Effector memory CD4-positive, alpha-beta T cell (primary cell): ENCODE measurements at places on chromosomes 1 and 21.

DNA sequence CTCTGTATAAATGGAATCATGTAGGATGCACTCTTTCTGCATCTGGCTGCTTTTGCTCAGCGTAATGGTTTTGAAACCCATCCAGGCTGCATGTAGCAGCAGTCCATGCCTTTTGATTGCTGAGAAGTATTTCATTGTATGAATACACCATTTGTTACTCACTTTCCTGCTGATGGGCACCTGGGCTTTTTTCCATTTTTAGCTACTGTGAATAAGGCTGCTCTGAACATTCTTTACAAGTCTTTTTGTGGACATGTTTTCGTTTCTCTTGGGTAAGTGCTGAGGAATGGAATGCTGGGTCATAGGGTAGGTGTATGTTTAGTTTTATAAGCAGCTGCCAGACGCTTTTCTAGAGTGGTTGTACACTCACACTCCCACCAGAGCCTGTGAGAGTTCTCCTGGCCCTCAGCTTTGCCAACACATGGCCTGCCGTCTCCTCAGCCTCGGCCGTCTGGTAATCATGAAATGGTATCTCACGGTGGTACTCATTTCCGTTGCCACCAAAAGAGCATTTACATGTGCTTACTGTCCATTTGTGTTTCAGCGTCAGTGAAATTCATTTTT is 22.7 kb downstream of the SLX9 start:
- DNase-seq, result no peak
- no peak overlapping the region for H3K27ac ChIP-seq
- H3K4me3 ChIP-seq, result no peak overlapping the region
- H3K36me3 ChIP-seq, result peaks cover 36% of the 10 kb centered on the region
- H3K27me3 ChIP-seq, result no peaks in the 10 kb centered on the region

DNA sequence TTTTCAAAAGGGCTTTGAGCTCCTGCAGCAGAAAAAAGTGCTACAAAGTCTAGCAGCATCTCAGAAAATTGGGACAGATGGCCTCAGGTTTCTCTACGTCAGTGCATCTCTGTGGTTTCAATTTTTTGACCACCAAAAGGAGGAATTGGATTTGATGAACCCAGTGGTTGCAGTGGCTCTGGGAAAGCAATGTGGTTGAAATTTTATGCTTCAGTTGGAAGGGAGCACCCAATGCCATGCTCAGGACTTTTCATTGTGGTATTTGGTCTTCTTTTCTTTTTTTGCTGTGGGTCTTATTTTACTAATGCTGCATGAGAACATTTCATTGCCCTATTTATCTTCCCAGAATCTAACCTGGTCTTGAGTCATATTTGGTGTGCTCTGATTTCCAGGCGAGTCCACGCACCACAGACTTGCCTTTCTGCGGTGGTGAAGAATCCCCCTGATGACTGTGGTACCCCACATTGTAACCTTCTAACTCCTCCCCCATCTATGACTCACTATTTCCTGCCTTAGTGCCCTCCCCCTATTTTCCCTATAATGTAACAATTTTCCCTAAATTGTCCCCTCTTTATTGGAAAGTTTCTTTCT is 56.7 kb downstream of the S1PR1 start:
- H3K4me1 ChIP-seq, result peaks cover 55% of the 10 kb centered on the region
- H3K27ac ChIP-seq, result peak overlapping the region; percentile 42
- no peak overlapping the region for H3K4me3 ChIP-seq
- H3K27me3 ChIP-seq, result no peaks in the 10 kb centered on the region

DNA sequence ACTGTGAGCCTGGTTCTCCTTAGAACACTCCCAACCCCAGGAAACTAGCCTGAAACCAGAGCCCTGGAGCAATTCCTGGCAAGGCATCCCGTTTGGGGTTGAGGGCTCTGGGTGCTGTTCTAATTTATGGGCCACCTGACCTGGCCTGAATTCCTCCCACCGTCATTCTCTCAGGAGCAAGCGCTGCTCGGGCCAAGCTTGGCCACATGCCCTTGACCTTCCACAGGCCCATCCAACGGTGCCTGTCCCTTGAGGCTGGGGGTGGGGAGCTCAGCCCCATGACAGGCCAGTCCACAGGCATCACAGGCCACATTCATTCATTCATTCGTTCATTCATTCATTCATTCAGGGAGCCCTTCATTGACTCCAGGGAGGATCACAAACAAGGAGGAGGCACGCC is 5.3 kb downstream of the PADI2 start:
- H3K27ac ChIP-seq, result no peak overlapping the region
- peaks cover 12% of the 10 kb centered on the region for H3K27me3 ChIP-seq
- DNase-seq, result no peak

DNA sequence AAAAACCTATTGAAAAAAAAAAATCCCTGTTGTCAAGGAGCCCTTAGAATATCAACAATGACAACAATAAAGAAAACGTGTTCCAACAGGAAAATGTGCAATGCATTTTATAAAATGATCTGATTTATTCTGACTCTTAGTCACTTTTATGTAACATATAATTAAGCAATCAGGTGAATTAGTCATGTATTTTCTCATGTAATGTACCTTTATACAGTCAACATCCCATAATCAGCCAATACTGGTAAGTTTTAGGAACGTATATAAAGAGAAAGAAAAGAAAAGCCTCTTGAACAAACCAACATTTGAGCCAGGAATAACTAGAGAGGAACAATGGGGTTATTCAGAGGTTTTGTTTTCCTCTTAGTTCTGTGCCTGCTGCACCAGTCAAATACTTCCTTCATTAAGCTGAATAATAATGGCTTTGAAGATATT is at the start of gene CLCA4:
Gene CLCA4, plus strand, starts transcription at position 292 of the 435 bp plus-strand sequence. Its CDS starts 42 bp downstream, at position 334.
- H3K4me3 ChIP-seq, result no peak within 1 kb of the TSS
- H3K36me3 ChIP-seq, result no peaks in the 10 kb centered on the region
- DNase-seq, result no peak
- H3K27me3 ChIP-seq, result no peaks in the 10 kb centered on the region
- no peak within 1 kb of the TSS for H3K27ac ChIP-seq
- H3K4me1 ChIP-seq, result no peaks in the 10 kb centered on the region
